ENCODE measurements at places on chromosomes 13 and 19.

- no peak for DNase-seq
Measured at GRCh38 chr13:60572003-60572798, 175.2 kb downstream of the TDRD3 start.

DNA sequence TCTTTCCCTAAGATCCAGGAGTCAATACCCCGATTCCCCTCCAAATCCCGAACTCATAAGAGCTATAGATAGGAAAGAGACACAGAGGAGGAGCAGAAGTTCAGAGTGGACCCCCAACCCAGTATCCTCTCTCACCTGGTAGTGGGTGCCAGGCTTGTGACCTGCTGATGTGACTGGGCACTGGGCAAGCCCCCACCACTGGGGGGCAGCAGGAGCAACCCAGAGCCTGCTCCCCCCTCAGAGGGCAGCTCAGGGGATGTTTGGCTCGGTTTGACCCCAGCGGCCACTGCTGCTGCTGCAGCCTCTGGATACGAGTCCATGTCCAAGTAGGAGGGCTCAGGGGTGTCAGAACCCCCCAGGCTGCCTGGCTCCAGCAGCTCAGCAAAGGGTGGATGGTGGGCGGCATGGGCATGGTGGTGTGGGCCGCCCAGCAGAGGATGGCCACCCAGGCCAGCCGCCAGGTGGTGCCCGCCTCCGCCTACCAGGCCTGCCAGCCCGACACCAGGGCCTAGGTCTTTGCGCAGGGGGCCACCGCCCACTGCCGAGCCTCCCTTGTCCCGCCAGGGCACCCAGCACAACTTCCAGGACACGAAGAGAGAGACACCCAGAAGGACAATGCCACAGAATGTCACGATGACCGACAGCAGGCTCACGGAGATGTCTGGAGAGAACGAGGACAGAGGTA, 7.4 kb downstream of the SYT3 start:
- no peak for DNase-seq

DNA sequence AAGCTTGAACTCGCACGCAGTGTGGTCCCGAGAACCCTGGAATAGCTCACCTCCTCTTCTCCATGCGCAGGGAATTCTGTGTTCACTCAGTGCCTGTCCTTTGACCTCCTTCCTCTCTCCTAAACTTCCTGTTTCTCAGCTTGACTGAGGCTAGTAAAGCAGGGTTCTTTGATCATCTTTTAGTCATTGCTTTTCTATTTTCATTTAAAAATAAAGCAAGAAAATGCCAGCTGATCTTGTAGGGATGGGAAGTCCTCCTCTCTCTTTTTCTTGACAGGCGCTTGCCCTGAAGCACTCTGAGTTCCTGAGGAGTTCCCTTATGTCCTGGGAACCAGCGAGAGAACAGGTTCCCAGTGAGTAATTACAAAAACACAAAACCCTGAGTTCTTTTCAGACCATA, 62.8 kb downstream of the ARHGEF7 start:
- no peak for DNase-seq

DNA sequence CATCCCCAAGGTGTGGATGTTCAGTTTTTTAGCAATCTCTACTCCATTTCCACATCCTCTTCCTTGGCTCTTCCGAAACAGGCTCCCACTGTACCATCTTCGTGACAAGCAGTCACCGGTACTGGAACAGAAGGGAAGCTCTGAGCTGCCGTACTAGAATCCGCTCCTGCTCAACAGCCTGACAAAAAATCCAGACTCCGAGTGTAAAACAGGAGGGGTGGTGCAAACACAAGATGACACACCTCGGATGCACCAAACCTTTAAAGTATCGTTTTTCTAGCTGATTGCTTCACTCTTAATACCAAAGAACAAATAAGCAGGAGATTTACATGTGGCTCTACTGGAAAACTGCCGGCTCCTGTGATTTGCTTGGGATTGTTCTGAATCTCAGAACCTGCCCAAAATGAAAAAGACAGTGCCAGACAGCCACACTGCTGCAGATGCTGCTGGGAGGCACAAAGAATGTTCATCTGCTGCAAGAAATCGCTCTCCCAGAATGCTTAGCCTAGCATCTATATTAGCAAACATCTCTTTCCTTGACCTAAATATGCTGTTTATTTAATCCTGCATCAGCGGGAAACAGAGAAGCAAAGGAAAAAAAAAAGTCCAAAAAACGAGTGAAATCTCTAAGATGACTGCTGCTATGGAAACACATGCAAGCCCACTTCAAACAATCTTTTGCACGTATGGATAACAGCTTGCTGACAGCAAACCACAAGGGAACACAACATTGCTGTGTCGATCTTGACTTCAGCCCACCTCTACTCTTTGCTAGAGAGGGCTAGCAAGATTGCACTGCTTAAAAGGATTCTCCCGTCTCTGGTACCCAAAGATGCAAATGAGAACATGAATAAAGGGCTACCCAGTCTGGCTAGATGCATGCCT, 38.0 kb upstream of the DOCK9 start:
- DNase-seq: no peak

DNA sequence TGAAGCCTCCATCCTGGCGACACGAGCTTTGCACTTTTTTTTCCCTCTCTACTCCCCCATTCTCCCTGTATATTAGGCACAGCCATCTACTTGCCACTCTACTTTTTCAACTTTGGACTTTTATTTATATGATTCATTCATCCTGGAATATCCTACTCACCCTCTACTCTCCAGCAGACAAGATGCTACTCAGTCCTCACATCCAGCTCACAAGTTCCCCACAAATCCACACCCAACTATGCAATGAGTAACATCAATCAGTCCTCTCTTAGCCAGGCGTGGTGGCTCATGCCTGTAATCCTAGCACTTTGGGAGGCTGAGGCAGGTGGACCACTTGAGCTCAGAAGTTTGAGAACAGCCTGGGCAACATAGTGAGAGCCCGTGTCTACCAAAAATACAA, 23.9 kb upstream of the URAD start:
- no peak for DNase-seq

DNA sequence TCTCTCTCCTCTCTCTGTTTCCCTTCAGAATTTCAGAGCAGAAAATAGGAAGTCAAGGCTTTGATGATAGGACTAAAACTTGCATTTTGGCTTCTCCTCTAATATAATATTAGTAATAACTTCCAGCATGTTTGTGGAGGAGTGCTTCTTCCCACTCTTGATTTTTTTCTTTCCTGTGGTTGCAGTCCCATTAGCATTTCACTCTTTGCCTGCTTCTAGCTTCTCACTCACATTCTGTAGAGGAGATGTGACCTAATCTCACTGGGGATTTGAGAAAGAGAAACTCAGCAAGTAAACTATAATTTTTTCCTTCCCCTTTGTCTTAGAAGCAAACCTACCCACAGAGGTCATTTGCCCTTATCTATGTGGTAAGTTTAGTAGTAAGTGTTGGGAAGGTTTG, 169.4 kb upstream of the HTR2A start:
- no peak for DNase-seq

GRCh38 chr13:110575322-110576069, 14.0 kb upstream of the RAB20 start:
- DNase-seq: peak; percentile 45

DNA sequence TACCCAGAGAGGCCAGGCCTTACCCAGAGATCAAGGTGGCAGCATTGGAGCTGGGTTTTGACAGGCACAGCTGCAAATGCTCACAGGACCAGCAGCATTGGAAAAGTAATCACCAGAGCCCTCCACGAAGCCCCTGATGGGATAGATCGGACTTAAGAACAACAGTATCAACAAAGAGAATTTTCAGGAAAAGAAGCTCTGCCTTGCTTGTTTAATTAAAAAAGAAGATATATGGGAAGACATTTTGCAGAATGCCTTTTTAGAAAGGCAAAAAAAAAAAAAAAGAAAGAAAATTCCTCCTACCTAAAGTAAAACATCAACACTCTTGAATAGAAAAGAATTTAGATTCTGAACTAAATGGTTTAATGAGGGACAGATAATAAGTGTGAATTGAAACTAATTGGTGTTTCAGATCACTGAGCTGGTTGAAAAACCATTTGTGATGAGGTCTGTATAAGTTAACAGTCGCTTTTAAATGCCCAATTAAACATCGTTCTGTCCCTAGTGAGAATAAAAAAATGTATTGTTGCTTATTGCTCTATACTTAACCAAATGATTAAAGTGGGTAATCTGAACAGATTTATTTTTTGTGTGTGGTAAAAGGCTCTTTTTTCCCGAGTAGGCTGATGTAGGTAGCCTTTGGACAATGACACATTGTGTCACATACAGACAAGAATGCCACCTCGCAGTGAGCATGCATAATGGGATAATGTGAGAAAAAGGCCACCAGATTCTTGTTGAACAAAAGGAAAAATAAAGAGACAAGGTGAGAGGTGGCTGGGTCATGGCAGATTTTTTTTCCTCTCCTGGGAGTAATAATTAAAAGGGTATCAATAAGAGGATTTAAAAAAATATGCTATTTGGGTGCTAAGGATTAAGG, 93.0 kb upstream of the ARGLU1 start:
- no peak for DNase-seq

DNA sequence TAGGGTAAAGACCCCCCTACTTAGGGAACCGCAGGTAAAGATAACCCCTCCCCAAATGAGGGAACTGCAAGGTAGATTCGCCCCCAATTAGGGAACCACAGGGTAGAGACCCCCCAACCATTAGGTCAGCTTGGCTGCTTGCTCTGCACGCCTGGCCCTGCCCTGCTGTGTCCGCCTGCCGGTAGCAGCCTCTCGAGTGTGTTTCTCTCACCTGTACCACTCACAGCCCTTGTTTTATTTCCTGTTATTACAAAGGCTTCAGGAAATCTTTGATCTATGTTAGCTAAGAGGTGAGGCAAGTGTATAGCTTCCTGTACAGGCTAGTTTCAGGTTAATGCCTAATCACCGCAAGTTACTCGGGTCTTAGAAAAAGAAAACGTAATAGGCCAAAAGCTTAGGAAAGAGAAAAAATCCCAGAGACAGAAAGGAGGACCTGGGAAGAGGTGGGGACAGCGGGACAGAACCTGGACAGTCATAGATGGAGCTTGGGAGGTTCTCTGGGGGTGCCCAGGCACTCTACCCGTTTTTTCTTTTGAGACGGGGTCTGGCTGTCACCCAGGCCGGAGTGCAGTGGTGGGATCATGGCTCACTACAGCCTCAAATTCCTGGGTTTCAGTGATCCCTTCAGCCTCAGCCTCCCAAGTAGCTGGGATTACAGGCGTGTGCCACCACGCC, 23.1 kb upstream of the EIF3G start:
- DNase-seq: no peak

GRCh38 chr19:16213076-16213475, 15.4 kb downstream of the AP1M1 start:
- no peak for DNase-seq

- no peak for DNase-seq
Measured at GRCh38 chr13:66840621-66841020, 389.5 kb downstream of the PCDH9 start.

GRCh38 chr13:78662467-78662866, 3.5 kb upstream of the OBI1 start:
- no peak for DNase-seq

DNA sequence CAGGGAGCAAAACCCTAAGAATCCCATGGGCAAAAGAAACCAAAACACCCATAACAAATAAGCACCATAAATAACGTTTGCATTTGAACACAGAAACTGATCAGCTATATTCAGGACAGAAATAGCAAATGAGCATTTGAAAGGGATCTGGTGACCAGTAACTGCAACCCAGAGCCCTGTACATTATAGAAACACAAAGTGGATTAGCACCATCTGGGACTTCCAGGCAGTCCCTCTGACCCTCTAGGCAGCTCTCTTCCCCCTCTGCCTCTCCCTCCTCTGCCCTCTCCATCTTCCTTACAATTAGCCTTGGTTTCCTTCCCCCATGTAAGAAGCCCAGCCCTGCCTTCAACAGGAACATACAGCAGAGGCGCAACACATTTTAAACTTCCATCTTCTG, 215.0 kb downstream of the DCLK1 start:
- DNase-seq: no peak

- no peak for DNase-seq
Measured at GRCh38 chr13:98468361-98468760, 108.5 kb downstream of the STK24 start.

DNA sequence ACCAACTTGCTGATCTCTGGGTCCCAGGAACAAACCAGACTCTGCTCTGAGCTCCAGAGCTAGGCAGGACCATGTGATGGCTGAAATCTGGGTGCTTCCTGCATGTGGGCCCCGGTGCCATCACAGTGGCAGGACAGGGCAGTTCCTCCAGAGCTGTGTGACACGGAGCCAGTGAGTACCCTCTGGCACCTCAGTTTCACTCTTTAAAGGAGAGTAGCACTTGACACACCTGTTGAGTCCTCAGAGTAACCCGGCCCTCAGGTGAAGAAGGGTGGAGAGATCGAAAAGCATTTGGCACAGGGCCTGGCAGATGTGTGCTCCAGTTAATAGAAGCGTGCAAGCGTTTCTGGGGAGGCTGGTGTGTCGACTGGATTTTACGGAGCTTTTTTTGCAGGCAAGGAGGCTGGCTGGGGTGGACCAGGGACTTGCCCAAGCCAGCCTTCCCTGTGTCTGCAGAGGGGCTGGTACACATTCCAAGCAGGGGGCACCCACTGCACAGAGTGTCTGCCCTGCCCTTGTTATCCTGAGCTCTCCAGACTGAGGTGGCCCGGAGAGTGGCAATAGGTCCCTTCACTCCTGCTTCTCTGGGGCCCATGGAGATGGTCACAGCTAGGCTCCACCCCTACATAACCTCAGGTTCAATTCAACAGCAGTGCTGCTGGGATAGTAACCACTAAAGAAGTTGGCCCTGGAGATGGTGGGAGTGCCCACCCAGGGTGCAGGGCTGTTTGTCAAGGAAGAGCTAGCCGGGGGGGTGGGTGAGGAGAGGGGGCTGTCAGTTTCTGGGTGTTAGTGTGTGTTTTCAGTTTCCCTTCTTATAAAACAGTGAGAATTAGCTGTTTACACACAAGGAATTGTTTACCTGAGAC, 8.3 kb downstream of the RPS19 start:
- DNase-seq: no peak

DNA sequence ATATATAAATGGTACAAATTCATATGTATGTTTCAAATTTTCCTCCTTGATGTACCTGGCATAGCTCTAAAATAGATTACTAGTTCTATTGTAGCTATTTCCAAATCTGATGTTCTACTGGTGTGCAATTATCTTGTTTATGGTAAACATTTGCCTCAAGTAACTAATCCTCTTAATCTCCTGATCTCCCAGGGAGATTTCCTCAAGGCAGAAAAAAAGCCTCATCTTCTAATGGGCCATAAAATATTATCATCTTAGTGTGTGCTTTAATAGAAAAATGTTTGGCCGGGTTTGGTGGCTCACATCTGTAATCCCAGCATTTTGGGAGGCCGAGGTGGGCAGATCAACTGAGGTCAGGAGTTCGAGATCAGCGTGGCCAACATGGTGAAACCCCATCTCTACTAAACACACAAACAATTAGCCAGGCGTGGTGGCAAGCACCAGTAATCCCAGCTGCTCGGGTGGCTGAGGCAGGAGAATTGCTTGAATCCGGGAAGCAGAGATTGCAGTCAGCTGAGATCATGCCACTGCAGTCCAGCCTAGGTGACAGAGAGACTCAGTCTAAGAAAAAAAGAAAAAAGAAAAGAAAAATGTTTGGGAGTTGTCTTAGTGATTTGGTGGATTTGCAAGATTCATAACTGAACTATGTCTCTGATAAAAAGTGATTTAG, 498.9 kb upstream of the SLITRK5 start:
- no peak for DNase-seq

- no peak for DNase-seq
Measured at GRCh38 chr19:39864118-39864517, 17.9 kb upstream of the FBL start.
